Epithelial cell of proximal tubule (primary cell): ENCODE measurements at places on chromosomes 6 and 20. TPM values are rescaled to one million over a fixed set of nuclear protein-coding genes. Genes with fewer than 3 reads are reported as not detected.
A peak's percentile ranks its signal among the peaks of the same experiment; 100 is the strongest.

The TSHZ2 gene
- total RNA-seq: 0.06 TPM in 1 of 2 replicates, not detected in the other

GRCh38 chr6:130041594-130041993 is 23.2 kb downstream of the L3MBTL3 start:
- DNase-seq: no peak

DNA sequence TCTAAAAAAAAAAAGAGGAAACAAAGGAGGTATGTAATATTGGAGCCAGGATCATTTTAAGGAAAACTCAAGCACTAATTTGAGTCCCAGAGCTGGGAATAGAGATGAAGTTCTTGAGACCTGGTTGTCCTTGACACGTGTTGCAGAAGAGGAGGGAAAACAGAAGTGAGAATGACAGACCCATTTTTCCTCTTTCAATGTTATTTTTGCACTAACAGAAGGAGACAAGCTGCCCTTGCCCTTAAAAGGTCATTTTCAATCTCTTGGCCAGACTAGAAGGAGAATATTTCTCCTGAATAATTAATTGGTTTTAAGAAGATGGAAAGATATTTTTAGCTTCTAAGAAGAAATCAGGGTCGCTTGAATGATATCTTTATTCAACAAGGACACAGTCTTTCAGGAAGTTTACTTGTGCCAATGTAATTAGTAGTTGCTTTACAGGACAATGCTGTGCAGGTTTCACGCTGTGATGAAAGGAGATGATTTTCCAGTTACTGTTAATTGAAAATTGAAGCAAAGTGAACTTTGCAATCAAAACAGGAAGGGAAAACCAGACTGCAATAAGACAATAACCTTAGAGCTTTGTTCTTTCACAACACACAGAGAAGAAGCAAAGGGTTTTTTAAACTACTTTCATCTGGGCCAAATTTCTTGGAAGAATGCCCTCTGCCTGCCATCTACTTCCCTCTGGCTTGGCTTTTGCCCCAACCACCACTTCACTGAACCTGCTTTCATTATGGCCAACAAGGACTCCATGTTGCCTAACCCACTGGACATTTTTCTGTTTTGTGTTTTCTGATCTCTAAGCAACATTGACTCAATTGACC is 107.8 kb upstream of the SHLD1 start:
- no peak for DNase-seq

DNA sequence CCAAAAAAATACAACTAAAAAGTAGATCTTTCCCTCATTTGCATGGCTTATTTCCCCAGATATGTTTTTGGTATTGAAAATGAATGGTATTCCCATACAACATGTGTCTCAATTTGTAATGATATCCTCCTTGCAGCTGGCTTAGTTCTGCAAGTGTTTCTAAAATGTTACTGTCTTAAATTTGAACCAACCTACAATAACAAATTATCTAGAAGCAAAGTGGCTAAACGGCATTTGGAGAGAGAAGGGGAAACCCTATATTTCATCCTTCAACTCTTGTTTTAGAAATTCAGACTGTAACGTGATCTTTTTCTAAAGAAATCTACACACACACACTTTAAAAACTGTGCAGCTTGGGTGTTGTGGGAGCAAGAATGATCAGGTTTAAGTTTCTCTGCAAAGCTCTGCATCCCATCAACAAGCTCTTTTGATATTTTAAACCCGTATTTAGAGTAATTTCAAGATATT is 153.0 kb downstream of the SOBP start:
- no peak for DNase-seq

DNA sequence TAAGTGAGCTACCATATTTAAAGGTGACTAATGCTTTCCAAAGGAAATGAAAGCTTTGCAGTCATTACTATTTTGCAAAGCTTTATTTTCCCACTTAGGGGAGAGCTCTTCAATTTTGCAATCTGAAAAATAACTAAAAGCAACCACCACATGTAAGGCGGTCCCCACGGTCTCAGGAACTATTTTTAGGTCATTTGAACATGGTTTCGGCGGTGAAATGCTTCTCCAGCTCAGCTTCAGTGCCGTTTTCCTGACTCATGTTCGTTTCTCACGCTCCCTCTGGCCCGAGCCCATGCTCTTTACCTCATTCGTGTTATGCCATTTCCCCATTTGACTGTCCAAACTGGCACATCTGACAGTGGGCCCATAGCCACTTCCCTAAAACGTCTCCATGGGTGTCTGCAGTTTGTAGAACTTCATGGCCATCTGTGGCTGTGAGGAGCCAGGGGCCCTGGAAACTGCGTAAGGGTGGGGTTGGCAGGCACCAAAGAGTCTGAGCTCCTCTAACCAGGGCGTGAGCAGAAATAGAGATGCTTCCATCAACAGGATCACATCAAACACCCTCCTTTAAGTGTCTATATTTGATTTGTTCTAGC is 46.5 kb downstream of the ADTRP start:
- no peak for DNase-seq

The HLA-DQA2 gene
- total RNA-seq: not detected in 2 replicates

The ARMH2 gene
- not detected in 2 replicates for total RNA-seq

The BANF2 gene
- not detected in 2 replicates for total RNA-seq

- DNase-seq: no peak
Measured at GRCh38 chr20:41172296-41173140, 35.2 kb downstream of the PLCG1 start.

The SLC22A7 gene
- not detected in 2 replicates for total RNA-seq

DNA sequence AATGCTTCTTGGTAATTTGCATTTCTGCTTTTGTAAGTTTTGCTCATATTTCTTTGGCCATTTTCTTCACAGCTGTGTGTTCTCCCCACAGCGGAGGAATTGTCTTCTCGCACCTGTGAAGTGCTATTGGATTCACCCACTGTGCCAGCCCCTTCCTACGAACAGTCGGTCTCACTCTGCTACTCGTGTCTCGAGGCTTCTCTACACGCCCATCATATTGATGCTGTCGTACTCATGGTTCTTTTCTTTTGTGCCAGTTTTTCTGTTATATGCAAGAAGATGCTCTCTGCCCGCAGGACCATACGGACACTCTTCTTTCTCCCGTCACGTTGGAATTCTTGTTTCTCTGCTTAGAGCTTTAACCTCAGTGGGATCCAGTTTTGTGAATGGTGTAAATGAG is 200.3 kb downstream of the DLL1 start:
- DNase-seq: no peak

DNA sequence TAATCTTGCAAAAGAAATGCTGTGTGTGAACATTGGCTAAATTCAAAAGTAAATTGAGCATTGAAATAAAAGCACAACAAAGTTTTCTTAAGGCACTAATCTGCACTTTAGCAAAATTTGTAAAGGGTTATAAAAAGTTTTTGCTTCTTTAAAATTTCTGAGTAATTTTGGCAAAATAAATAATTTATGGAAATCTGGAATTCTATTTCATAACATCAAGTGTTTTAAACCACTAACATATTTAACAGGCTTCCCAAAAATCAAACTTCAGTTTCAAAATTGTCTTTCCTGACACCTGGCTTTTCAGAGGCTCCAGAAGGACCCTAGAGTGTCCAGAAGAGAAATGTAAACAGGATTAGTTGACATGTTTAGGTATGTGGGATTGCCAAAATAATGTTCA is 4.5 kb upstream of the RNGTT start:
- no peak for DNase-seq

The CST5 gene
- not detected in 2 replicates for total RNA-seq

DNA sequence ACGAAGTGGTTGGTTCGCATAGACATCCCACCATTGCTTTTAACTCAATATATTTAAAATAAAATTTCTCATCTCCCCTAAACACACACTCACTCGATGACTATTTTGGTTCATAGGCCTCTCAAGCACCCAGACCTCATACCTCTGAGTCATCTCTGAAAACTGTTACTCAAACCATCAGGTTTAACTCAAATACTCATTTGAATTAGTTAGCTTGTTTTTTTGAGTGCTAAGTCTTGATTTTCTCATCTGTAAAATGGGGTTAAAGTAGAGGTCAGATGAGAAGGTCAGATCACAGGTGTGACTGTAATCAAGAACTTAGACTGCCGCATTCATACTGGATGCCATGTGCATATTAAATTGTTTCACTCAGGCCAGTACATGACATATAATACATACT is 243.9 kb upstream of the TENT5A start:
- no peak for DNase-seq

GRCh38 chr6:11701573-11701972 is 77.0 kb downstream of the ADTRP start:
- no peak for DNase-seq

The ANGPT4 gene
- not detected in 2 replicates for total RNA-seq

The TGM2 gene
- total RNA-seq: 137 and 150 TPM in 2 replicates

- DNase-seq: no peak
Measured at GRCh38 chr20:49823152-49823847, 10.7 kb downstream of the SLC9A8 start.

DNA sequence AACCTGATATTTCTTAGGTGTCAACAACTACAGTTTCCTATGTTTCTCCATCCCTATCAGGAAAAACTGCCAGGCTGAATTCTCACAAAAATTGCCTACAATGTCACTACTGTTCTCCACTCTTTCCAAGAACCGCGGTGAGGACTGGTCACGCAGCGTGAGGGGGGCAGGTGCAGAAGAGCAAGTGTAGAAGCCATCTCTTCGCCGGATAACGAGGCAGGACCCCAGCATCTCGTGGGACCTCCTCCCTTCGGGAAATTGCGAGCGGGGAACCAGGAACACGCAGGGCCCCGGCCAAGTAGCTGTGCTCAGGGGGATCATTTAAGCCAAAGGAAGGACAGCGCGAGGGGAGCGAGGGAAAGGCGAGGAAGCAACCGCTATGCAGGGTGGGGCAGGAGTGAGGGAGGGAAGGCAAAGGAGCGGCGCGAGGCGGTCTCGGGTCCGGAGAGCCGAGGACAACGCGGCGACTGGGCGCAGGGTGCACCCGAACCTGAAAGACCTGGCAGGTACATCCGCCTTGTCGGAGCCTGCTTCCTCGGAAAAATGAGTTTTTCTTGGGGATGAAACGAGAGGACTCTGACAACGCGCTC is 559 bp downstream of the APMAP start:
- DNase-seq: no peak

The OR2H1 gene
- not detected in 2 replicates for total RNA-seq

GRCh38 chr20:54148947-54149764 is 24.6 kb downstream of the CYP24A1 start:
- no peak for DNase-seq

DNA sequence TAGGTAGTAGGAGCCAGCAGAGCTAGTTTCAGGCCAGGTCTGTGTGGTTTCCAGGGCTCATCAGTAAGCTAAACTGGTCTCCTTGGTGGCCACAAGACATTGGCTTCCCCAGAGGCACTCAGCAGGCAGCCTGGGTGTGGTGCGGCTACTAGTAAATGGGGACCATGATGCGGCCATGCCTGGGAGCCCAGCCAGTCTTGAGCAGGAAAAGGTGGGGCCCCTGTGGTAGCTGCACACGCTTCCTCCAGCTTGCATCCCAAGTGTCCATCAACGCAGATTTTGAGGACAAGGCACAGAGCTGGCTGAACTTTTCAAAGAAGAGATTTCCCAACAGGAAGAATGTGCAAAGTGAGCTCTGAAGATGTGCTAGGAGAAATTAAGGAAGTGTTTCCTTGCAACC is 107.4 kb upstream of the NAA20 start:
- DNase-seq: no peak

DNA sequence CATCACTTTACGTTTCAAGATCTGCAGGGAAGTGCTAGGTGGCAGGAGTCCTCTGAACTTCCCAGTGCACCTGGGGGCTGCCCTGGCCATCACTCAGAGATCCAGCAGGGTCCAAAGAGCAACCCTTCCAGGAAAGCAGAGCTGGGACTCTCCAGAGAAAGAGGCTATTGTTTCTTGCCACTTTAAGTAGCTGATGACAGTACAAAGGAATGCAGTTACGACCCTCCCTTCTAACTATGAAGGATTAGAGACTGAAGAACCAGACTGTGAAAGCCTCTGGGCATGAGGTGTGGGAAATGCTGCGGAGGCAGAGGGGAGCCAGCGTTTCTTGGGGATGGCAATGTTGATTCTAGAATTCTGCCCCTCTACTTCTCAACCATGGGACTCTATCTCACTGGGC is 189.1 kb upstream of the SUPT3H start:
- peak; percentile 66 for DNase-seq

- DNase-seq: no peak
Measured at GRCh38 chr6:134372603-134373281, 54.8 kb upstream of the SGK1 start.

- DNase-seq: no peak
Measured at GRCh38 chr6:32969685-32970412, 1.5 kb downstream of the BRD2 start.

DNA sequence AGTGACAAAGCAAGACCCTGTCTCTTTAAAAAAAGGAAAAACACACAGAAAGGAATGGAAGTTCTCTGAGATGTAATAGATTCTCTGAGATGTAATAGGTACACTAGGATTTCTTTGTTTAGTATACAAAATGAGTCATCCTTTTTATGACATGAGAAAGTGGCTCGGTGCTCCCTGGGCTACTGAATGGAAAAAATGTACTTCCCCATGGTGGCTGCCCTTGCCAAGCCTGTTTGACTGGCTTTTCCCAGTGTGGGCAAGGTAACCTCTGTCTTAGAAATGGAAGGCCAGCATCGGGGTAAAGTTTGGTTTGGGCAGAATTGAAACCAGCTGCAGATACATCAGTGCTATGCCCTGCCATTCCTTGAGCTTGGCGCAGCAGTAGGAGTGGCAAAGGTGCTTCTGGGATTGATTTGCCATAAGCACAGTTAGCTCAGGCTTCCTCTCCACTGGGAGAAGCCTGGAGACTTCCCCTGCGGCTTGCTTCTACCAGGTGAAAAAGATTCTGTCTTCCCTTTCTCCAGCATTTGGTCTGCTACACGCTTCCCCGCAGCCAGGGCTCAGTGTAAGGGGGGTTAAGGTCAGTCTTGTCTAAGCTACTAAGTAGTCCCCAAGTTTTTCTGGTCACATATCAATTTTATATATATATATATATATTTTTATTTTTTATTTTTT is 24.5 kb downstream of the ARFGEF2 start:
- no peak for DNase-seq

DNA sequence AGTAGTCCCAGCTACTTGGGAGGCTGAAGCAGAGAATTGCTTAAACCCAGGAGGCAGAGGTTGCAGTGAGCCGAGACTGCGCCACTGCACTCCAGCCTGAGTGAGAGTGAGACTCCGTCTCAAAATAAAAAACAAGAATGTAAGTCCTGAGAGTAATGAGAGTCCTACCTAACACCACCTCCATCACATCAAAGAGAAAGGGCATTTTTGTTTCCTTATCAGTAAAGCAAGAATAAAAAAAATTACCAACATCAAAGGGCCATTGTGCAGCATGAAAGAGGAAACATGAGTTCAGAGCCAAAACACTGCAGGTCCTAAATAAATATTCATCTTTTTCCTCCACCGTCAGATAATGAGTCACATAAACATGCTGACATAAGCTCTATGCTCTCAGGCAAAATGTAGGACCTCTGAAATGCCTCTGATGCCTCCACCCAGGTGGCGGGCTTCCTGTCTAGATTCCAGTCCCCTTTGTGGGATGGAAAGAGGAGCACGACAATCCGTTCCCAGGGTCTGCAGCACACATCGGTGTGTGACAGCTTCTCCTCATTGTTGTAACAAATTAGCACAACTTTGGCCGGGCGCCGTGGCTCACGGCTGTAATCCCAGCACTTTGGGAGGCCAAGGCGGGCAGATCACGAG is 7.2 kb downstream of the ATP9A start:
- DNase-seq: no peak

The NOX3 gene
- total RNA-seq: 0.07 TPM in 1 of 2 replicates, not detected in the other

GRCh38 chr6:168935628-168936010 is 318.0 kb downstream of the THBS2 start:
- no peak for DNase-seq

GRCh38 chr6:40606981-40607380 is 19.8 kb upstream of the LRFN2 start:
- no peak for DNase-seq

The TEAD3 gene
- total RNA-seq: 15.3 and 19.1 TPM in 2 replicates

GRCh38 chr20:22728146-22728745 is 143.9 kb upstream of the FOXA2 start:
- no peak for DNase-seq

GRCh38 chr6:5681480-5681879 is 325.2 kb downstream of the NRN1 start:
- no peak for DNase-seq
